ENCODE measurements at places on chromosomes 5 and 9. TPM values are rescaled to one million over a fixed set of nuclear protein-coding genes. Genes with fewer than 3 reads are reported as not detected.
A peak's percentile ranks its signal among the peaks of the same experiment; 100 is the strongest.

The OTULINL gene
- total RNA-seq, result 7.2 TPM

DNA sequence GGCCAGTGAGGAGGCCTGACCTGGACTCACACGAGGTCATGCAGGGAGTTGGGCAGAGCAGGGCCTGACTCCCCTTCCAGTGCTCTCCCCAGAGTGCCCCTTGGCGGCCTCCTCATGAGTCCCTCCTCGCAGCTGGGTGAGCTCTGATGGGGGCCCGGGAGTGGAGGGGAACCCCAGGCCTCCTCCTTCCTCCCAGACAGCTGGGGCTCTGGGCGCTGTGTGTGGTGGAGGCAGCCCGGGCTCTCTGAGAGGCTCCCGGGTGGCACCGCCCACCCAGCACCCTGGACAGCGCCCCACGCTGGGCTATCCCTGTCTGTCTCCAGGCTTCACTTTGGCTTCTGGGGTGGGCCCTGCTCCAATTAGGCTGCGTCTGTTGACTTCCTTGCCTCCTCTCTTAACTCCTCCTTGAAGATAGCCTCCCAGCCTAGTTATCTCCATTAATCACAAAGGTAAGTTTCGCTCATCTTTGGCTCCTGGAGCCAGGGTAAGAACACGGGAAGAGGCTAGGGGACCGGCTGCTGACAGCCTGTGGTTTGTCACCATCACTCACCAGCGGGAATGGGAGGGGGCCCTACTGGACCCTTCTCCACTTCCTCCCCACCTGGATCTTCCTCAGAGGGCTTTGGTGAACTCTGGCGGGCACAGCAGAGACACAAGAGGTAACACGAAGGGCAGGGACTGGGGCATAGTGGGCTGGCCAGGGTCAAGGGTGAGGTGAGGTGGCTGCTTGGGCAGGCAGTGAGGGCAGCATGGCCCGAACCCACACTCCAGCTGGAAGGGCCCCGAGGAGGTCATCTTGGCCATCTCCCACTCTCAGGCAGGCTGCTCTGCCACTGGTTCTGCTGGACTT, 13.1 kb downstream of the PSD2 start:
- DNase-seq, result peak; percentile 78

The SPINK1 gene
- not detected for total RNA-seq

- DNase-seq, result no peak
Observed at GRCh38 chr5:1817261-1818043, 16.2 kb downstream of the NDUFS6 start.

- no peak for DNase-seq
Observed at GRCh38 chr5:19885040-19885824, 102.8 kb downstream of the CDH18 start.

DNA sequence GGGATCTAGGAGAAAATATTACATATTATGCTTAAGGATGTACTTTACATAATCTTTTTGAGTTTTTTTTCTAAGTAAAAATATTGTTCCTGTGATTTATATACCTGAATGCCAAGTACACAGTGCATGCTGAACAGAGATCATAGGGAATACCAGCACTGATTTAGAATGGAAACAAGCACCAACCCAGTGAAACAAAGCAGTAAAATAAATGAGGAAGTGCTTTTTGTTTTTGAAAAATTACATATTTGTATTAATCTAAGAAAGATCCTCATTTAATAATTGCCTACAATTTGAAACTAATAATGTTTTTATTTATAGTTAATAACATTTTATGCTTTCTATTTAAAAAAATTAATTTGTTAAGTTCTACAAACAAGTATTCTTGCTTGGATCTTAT, 18.0 kb downstream of the GARNL3 start:
- DNase-seq, result no peak

DNA sequence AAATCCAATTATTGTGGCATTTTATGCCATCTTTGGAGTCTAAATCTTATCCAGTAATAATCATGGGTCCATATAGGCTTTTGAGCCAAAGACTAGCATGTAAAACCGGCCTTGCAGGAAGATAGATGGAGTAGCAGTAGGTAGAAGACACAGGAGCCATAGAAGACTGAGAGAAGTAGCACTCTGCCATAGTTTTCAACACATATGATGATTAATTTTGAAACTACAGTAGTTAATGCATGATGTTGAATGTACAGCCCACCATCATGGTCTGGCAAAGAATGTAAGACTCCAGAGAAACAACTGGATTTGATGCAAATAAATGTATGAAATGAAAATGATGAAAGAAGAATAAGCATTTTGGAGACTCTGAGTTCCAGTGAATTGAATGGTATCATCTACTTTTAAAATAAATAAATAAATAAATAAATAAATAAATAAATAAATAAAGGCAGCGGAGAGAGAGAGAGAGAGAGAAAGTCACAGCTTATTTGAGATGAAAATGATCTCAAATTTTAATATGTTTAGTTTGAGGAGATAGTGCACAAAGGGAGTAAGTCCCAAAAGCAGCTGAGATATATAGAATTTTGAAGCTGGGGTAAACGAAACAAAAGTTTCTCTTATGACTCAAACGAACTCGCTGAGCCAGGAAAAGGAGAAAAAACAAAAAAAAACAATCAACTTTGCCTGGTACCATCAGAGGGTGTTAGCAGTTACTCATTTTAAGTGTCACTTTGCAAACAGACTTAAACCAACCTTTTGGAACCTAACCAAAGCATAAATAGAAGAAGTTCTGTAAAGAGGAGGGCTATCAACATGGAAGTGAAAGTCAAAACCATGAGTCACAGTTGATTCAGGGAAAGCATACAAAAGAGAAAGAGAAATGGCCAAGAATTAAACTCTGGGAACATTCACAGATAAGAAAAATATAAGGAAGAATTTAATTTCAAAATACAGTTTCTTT, 388.7 kb downstream of the CETN3 start:
- DNase-seq, result no peak

The CCL21 gene
- not detected for total RNA-seq

The PCDHA1 gene
- total RNA-seq, result 3.2 TPM

The KIAA0825 gene
- total RNA-seq, result 1.7 TPM

The OBP2B gene
- total RNA-seq, result not detected

GRCh38 chr5:154647114-154647760, 107.9 kb upstream of the LARP1 start:
- DNase-seq, result peak; percentile 88

DNA sequence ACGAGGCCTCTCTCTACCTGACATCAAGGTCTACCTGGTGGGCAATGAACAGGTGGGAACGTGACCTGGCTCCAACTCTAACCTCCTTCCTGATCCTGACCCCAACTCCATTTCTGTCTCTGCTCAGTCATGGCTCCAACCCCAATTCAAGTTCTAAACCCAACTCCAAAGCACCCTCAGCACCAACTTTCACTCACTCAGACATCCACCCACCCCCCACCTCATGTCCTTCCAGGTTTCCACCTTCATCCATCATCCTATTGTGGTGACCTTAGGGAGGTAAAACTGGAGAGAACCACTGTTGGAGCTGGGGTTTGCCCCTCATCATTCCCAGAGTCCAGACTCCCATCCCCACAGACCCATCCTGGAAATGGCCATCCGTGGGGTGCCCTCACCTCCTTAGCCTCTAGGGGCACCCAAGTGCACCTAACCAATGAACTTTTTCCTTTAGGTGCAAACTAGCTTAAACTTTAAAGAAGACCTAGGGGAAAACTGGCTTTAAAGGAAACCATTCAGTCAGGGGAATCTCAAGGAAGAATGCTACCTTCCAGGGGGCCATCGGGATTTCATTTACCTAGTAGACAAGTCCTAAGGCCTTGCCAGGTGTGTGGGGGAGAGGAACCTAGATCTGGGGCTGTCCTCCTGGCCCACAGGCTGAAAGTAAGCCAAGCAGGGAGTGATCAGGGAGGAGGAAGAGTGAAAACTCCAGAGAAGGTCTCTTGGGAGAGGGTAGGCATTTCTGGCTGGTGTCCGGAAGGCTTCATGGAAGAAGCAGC, 11.3 kb downstream of the RGS14 start:
- peak; percentile 76 for DNase-seq

- DNase-seq, result no peak
Observed at GRCh38 chr9:72817413-72817812, 135.4 kb downstream of the ALDH1A1 start.

GRCh38 chr5:15703901-15704300, 203.9 kb downstream of the FBXL7 start:
- DNase-seq, result no peak

DNA sequence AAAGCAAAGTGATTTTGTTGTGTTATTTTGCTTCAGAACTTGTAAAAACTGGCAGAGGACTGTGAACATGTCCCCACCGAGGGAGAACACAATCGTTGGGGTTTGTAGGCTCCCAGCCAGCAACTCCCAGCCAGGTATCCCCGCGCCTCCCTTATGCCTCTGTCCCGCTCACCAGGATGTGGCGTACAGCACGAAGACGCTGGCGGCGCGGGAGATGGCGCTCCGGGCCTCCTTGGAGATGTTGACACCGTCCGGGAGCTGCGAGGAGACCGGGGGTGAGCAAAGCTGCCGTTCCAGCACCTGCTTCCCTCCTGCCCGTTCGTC, 630 bp downstream of the POLE3 start:
- no peak for DNase-seq

DNA sequence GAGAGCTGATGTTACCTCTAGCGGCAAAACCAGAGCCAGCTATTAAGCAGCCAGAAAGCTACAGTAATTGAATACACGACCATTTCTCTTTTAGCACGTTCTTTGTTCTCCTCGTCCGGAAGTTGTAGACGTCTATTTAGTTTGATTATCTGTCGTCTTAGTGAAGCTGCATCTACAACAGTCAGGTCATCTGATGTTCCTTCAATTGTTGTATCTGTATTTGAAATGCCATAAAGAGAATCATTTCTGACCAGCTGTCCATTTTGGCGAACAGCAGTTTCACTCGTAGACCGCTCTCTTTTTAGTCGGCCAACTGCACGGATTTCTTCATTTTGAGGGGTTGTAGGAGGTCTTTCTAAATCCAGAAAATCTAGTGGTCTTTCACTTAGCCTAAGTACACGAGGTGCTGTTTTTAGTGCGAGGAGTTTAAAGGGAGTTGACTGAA, 12.6 kb downstream of the PDE6A start:
- no peak for DNase-seq

DNA sequence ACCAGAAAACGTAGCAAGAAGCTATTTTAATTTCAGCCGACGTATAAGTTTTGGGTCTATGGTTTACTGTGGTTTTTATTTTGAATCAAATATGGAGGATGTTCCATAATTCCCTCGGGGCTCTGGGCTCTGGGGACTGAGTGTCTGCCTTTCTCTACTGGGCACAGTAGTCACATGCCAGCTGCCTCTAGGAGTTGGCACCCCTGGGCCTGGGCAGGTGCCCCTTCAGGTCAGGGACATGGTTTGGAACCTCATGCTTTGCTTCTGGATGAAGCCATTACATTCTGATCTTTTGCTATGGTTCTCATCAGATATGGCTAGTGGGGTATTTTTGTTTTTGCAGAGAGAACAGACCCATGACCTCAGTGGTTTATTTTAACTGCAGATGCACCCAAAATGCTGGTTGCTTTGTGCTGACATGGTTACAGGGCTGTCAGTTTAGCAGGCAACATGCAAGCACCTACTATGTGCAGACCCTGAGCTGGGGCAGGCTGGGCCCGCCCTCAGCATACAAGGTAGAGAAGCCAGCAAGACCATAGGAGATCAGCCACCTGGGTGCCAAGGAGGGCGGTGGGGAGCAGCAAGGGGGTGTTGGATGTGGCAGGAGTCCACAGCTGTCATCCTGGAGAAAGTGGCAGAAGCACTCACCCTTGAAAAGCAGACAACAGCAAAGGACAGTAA, 54.5 kb upstream of the PSD2 start:
- DNase-seq, result no peak

DNA sequence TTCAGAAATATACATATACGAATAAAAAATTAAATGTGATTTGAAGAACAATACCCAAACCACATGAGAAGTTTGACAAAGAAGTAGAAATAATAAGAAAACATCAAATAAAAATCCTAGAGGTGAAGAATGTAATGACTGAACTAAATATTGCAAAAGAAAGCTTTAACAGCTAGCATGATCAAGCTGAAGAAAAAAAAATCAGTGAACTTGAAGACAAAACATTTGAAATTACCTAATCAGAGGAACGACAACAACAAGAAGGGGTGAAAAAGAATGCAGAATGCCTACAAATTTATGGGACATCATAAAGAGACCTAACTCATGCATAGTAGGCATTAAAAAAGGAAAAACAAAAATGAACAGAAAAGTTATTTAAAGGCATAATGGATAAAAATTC, 60.5 kb upstream of the SPEF2 start:
- no peak for DNase-seq

GRCh38 chr5:123116058-123116457, 27.0 kb downstream of the PRDM6 start:
- no peak for DNase-seq

GRCh38 chr9:93458712-93459111, 5.3 kb upstream of the FAM120AOS start:
- DNase-seq, result no peak

DNA sequence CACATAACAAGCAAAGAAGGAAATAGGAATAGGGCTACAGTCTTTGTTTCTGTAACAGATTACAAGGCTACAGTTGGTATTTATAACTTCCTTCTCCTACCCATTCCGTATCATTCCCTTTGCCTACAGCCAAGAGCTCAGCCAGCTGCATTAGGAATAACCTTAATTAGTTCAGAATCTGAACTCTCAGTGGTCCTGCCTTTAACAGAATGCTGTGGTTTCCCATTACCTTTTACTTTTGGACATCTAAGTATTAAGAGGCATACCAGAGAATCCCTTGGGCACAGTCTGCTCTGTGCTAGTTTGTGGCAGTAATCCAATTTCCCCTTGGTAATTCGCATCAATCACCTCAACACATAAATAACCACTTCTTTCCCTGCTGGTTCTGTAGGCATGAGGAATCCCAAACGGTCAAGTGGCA, 44.2 kb downstream of the PKD2L2 start:
- DNase-seq, result no peak

DNA sequence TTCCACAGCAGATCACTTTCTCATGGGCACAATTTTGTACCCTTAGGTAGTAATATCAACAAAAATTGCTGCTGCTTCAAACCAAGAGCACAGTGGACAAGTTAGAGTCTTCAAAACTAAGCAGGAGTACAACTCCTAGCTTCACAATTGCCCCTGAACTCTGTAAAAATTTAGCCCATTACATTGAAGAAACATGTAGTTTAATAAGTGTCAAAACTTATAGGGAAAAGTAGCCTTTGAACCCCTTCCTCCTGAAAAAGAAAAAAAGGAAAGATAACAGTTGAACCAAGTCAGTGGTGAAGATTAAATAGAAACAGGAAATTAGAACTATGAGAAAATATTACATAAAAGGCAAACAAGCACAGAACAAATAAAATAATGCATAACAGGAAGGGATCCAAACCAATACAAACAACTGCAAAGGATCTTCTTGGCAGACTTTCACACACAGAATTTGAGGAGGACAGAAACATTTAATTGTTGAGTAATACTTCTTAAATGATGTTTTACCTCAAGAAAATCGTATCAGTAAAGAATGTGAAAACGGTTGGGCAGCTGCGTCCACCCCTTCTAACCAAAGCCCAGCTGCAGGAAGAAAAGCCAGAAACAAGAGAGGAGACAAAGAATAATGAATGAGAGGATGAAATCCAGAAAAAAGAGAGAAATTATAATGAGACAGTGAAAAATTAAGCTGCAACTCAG, 636.0 kb downstream of the NR2F1-AS1 start:
- no peak for DNase-seq

- no peak for DNase-seq
Observed at GRCh38 chr5:150181027-150181426, 8.8 kb upstream of the SLC6A7 start.
